ENCODE measurements at places on chromosomes 1 and 21. TPM values are rescaled to one million over a fixed set of nuclear protein-coding genes. Genes with fewer than 3 reads are reported as not detected.

The CRYBG2 gene
- 0.40 TPM for polyA plus RNA-seq

The SPRR4 gene
- not detected for polyA plus RNA-seq

The TSTD1 gene
- 30.0 TPM for polyA plus RNA-seq

The IGSF9 gene
- polyA plus RNA-seq: 0.65 TPM

The A3GALT2 gene
- polyA plus RNA-seq: not detected

The FAM3B gene
- not detected for polyA plus RNA-seq

The DPT gene
- polyA plus RNA-seq: 70.2 TPM

The FCRL4 gene
- not detected for polyA plus RNA-seq

The CBR3 gene
- polyA plus RNA-seq: 2.1 TPM

The ERICH3 gene
- 0.08 TPM for polyA plus RNA-seq

The TCEA3 gene
- polyA plus RNA-seq: 430 TPM

The AIRE gene
- polyA plus RNA-seq: 0.15 TPM

The TSPAN1 gene
- not detected for polyA plus RNA-seq

The ZNF648 gene
- polyA plus RNA-seq: not detected

The GFI1 gene
- 0.28 TPM for polyA plus RNA-seq

The HMCN1 gene
- 3.9 TPM for polyA plus RNA-seq

The ALPL gene
- 3.1 TPM for polyA plus RNA-seq

The GJA5 gene
- 16.6 TPM for polyA plus RNA-seq

The HFM1 gene
- 1.8 TPM for polyA plus RNA-seq

DNA sequence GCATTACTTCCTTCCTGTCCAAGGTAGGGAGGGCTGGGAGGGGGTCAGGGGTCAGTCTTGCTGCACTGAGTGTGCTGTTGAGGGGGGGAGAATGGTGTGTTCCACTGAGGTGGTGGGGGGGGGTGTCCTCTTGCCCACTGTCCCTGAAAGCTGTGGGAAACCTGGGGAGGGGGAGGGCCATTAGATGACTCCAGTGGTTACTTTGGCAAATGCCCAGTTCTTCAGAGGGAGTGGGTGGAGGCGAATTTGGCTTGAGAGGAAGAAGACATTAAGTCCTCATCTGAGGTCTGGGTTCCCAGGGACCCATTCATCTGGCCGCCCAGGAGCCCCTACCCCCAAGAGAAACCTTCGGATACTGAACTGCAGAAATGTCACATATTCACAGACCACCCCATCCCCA is 36.2 kb downstream of the MEF2D start:
- no peak for DNase-seq

- DNase-seq: no peak
These were observed 97.2 kb upstream of the ARTN start for GRCh38 chr1:43836267-43836951.

DNA sequence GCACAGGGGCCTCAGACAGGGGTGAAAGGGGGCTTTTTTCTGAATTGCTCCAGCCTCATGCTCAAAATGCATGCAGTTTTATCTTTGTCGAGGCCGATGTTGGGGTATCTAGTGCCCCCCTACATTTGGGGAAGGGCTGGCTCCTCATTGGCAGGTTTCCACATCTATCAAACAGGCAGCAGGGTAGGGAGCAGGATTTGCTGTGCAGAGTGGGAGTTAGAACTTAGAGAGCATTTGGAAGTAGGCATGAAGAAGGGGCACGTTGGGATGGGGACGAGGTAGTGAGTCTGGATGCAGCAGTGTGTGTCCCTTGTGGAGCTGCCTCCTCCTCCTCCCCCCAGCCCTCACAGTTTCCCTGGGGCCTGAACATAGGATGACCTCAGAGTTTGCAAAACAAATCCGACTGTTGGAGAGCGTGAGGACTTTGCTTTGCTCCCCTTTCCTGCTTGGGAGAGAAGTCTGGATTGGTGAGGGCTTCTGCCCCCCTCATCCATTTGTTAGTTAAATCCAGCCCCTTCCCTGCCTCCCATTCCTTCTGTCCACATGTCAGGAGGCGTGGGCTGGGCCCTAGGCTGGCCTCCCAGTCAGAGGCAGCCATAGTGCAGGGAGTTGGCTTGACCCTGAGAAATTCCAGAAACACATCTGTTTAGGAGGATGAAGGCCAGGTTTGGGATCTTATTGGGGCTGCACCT is 36.9 kb upstream of the GPR37L1 start:
- DNase-seq: no peak

DNA sequence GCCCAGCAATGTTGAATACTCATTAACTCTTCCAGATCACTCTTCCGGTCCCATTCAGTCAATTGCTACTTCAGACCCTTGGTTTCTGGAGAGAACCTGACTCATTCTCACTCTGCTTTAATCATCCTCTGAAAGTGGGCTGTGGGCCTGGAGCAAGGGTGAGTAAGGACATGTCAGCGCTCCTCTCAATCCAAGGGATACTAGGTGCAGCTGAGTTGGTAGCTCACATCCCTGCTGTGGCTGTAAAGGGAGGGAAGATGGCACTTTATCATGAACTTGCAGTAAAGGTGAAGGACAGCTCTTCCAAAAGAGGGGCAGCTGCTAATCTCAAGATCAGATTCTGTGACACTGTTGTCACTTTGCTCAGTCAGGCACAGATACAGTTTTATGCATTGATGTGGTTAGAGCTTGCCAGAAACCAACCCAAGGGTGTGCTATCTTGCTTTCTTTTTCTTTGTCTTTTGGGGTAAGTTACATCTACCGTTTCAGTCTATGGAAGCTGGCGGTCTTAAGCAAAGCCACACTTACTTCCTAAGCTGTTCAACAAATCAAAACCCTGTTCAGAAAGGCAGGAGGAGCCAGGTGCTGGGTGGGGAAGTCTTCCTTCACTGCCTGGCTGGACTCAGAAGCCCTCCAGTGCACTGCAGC is 26.5 kb upstream of the NTPCR start:
- DNase-seq: no peak

- DNase-seq: no peak
These were observed 39.1 kb upstream of the CNN3 start for GRCh38 chr1:94966033-94966432.

DNA sequence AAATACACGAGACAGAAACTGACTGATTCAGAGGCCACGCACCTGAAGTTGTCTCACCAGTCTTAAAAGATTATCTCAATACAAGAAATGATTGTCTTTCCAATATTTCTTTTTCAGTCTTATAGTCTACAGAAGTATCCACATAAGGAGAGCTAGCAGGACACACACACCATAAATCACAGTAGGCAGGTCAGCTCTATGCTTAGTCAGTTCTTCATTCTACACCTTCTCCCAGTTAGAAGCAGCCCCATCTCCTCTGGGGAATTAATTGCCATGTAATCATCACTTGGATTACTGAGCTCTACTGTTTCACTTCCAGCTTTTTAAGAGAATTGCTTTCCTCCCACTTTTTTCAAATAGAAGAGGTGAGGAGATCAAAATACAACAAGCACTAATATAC is 59.6 kb downstream of the SMYD3 start:
- DNase-seq: no peak

- no peak for DNase-seq
These were observed 7.0 kb upstream of the TUT4 start for GRCh38 chr1:52559875-52560274.

- no peak for DNase-seq
These were observed 28.2 kb downstream of the GRHL3 start for GRCh38 chr1:24347159-24347934.

- no peak for DNase-seq
These were observed 681 bp upstream of the VANGL2 start for GRCh38 chr1:160399544-160400222.

DNA sequence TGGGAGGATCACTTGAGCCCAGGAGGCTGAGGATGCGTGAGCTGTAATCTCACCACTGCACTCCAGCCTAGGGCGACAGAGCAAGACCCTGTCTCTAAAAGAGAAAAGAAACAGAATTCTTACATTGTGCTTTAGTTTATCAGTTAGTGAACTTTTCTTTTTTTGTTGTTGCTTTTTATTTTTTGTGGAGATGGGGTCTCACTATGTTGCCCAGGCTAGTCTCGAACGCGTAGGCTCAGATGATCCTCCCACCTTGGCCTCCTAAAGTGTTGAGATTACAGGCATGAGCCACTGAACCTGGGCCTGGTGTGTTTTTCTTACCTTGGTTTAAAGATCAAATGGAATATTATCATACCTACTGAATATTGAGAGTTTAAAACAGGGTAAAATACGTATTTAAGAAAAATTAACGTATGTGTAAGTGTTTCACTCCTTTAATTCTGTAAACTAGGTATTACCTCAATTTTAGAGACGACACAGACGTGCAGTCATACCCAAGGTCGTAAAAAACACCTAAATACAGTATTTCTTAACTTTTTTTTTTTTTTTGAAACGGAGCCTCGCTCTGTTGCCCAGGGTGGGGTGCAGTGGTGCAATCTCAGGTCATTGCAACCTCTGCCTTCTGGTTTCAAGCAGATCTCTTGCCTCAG is 39.6 kb downstream of the KIF1B start:
- no peak for DNase-seq

DNA sequence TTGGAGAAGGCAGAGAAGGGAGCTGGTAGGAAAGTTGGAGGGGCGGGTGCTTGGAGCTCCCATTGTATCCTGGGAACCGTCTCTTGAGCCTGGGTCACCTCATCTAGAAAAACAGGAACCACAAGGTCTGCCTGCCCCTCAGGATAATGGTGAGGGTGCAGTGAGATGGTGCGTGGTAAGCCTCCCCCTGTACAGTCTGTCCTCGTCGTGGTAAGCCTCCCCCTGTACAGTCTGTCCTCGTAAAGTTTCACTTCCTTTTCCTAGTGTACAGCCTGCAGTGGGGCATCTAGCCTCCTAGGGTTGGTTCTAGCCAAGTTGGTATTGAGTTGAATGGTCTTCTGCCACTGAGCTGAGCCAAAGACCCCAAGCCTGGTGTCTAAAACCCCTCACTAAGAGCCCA is 66.5 kb upstream of the IGSF21 start:
- no peak for DNase-seq

DNA sequence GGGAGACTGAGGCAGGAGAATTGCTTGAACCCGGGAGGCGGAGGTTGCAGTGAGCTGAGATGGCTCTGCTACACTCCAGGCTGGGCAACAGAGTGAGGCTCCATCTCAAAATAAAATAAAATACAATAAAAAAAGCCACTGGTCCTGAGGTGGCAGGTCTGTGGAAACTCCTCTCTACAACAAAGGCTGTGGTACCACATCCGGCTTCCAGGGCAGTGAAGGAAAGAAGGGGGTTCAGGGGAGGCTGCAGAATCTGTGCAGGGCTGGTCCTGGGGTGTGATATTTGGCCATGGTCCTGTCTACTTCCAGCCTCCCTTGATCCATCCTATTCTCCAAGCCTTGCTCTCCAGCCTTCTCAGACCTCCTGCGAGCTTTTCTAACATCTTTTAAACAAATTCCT is 731 bp upstream of the ZNF683 start:
- no peak for DNase-seq

DNA sequence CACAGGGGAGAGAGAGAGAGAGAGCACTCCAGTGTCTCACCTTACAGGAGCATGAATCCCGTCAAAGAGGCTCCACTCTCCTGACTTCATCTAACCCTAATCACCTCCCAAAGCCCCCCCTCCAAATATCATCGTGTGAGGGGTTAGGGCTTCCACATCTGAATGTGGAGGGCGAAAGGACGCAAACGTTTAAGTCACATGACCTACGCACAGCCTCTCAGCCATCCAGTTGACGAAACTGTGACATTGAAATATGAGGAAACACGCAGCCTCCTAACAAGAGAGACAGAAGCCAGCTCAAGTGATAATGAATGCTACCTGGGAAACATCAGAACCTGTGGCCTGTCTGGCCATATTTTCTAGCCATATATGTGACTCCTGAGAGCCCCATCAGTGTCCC is 63.7 kb downstream of the MATN1 start:
- no peak for DNase-seq

DNA sequence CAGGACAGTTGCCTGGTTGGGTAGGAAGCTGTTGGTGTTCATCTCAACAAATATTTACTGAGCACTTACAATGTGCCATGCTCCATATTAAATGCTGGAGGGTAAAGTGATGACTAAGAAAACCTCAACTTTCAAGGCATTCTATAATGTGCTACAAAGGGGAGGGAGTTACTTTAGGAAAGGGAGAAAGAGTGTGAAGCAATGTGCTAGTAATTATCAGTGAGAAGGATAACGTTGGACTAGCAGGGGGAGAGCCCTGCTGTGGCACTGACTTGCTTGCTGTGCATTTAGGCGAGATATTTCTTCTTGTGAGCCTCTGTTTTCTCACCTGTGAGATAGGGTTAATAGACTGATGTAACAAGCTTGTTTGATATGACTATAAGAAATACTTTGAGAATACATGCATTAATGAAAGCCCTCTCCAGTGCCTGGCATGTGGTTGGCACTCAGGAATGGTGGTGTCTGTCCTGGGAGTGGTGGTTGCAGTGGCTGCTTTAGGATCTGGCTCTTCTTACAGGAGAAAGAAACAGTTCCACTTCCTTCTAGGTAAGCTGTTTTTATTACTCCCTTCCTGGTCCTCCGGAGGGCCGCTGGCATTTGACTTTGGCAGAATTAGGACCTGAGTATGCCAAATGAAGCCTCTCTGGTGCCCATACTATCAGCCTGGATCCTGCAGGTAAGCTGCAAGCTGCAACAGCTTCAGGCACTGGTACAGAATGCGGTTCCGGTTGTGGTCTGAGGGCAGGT is 111.1 kb upstream of the COA6 start:
- no peak for DNase-seq

DNA sequence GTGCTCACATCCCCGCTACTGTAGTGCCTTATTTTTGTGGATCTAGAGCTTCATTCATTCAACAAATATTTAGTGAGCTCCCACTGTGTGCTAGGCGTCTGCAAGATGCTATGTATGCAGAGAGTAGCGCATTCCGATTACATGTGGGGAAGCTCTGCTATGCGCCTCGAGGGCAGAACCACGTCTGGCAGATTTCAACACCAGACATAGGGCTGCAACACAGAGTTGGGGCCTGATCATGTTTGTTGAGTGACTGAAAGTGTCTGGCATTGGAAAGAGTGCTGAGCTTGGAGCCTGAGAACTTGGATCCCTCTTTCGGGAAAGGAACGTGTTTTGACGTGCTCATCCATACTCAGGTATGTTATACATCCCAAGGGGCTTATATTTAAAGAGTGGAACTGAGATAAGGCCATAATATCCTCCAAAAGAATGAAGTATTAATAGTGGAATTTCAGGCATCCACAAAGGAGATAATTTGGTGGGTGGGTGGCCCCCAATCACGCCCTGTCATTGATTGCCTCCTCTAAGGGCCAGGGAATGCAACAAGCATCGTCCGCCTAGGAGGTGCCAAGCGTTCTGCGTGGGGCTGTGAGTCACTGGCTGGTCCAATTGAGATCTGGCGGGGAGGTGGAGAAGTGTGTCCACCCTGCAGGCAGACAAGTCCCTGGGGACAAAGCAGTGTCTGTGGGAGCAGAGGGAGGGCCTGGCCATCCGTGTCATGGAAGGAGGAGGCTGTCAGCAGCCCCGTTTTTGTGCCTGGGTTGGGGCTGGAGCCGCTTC is 62.8 kb upstream of the ZBTB40 start:
- no peak for DNase-seq

DNA sequence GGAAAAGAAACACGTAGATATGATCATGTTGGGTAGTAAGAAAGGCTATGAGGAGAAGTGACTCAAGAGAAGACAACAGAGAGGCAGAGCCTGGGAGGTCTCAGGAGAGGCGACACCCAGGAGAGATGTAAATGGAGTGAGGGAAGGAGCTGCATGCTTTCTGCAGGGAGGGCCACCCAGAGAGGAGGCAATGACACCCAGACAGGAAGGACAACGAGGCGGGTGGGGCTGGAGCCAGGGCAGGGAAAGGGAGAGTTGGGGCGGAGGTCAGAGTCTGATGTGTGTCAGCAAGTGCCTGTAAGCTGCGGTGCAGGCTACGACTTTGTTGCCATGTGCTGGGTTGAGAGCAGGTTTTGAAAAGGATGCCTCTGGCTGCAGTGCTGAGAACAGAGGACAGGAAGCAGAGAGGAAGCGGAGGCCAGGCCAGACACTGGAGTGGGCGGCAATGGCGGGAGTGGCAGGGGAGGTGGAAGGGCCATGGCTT is 31.3 kb downstream of the SLC1A7 start:
- DNase-seq: no peak

GRCh38 chr1:12031039-12031980 is 12.0 kb downstream of the MIIP start:
- no peak for DNase-seq

All from hindlimb muscle (tissue), 1 donor.